Activated T-cell treated with anti-CD3 and anti-CD28 coated beads, Interleukin-2, amount 50 U/mL, for 24 hours (primary cell): ENCODE measurements at places on chromosomes 4 and X.

DNA sequence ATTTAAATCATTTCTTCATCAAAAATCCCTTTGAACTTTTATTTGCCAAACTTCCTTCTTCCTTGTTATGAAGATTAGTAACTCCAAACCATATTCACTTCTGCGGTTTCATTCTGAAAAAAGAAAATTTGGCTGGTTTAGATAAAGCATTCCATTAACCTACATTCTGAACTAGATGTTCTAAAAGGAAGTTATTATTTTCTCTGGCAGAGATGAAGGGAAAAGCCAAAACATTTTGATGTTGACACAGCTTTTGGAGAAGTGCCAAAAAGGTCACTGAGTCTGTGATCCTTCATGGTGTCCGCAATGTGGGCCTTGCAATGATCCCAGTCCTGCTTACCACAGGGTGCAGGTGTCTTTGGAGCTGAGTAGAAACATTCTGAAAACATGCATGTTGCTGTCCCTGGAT is 36.0 kb downstream of the CXCL8 start:
- DNase-seq = no peak

DNA sequence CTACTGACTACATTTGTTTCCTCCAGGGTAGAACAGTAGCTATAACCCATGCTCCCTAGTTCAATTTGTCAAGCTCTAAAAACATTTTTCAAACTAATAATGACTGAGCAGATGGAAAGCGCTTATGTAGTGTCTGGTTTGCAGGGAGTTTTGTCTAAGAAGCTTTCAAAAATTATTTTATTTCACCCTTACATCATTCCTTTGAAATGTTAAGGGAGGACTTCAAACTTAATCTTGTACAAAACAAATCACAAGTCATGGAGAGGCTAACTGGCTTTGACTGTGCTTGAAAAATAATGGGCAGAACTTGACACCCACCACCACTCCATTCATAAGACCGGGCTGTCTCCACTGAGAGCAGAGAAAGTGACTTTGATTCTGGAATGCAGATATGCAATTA is 153.4 kb upstream of the QRFPR start:
- no peak for DNase-seq

GRCh38 chrX:49037883-49038475 is 5.2 kb downstream of the TFE3 start:
- DNase-seq = no peak

DNA sequence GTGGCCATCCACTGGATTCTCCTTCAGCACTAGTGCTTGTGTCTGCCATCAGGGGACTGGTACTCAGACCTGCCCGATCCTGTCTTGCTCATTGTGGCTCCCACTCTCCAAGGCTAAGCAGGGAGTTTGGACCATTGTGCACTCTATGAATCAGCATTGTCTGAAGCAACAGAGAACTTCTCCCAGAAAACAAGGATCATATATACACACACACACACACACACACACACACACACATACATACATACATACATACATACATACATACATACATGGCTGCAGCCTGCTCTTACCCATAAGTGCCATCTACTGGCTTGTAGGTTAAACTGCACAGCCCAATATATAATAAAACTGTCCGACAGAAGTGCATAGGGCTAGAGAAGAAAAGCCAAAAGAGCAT is 345.3 kb upstream of the LCORL start:
- DNase-seq = no peak

- no peak for DNase-seq
These were observed 121.7 kb downstream of the TEX13A start for GRCh38 chrX:105098812-105099211.

- DNase-seq = no peak
These were observed 6.7 kb upstream of the STOX2 start for GRCh38 chr4:183898456-183898855.
